Activated naive CD8-positive, alpha-beta T cell treated with anti-CD3 and anti-CD28 coated beads, Interleukin-2, amount 10 ng/mL, durations not matched to agents 7 days and 5 days (primary cell): ENCODE measurements at places on chromosomes 12 and 14.

GRCh38 chr14:49287004-49287403 lies 299.2 kb downstream of the RPS29 start:
- no peak for DNase-seq

GRCh38 chr12:125128439-125129178 lies 63.4 kb downstream of the AACS start:
- DNase-seq, result no peak

- no peak for DNase-seq
Measured at GRCh38 chr14:26685401-26685800, 87.6 kb upstream of the NOVA1 start.

DNA sequence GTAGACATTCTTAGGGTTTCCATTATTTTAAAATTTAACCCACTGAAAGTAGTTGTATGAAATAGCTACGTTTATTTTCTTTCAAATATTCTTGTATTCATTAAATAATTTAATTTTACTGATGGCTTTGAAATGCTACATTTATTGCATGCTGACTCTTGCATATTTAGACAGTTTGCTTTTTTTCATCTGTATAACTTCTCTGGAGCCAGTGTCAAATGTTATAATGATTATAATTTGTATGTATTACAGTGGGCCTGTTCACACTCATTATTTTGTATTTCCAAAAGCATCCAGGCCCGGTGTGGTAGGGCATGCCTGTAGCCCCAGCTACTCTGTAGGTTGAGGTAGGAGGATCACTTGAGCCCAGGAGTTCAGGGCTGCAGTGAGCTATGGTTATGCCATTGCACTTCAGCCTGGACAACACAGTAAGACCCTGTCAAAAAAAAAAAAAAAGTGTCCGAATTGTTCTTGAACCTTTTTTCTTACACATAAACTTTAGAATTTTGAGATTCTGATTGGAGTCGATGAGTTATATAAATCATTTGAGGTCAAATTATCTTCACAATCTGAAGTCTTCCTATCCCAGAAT lies 905 bp downstream of the ZNF84 start:
- no peak for DNase-seq

DNA sequence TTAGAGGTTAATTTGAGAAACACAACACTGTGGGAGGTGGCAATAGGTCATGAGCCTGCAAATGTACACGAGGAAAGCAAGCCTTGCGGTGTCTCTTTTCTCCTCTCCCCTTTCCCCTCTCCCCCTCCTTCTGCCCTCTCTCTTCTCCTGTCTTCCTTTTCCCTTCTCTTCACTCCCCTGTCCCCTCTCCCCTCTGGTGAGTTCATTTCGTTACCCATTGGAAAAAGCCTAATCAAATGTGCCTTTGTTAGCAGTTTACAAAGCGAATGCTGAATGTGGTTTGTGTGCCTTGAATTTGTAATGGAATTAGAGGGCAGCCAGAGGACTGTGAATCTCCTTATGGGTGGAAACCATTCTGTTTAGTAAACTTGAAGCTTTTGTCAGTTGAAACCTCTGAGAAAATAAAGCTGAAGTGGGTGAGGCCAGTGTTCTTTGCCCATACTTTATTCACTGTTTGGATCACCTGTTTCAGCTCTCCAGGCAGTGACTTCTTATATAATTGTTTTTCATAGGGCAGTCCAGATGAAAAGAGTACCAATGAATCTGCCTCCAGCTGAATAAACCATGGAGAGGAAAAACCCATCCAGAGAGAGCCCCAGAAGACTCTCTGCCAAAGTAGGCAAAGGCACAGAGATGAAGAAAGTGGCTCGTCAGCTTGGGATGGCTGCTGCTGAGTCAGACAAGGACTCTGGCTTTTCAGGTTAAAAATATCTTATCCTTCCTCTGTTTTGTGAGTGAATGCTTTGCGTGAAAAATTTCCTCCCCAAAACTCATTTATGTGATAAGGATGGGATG lies 7.3 kb downstream of the CIPC start:
- DNase-seq, result no peak

DNA sequence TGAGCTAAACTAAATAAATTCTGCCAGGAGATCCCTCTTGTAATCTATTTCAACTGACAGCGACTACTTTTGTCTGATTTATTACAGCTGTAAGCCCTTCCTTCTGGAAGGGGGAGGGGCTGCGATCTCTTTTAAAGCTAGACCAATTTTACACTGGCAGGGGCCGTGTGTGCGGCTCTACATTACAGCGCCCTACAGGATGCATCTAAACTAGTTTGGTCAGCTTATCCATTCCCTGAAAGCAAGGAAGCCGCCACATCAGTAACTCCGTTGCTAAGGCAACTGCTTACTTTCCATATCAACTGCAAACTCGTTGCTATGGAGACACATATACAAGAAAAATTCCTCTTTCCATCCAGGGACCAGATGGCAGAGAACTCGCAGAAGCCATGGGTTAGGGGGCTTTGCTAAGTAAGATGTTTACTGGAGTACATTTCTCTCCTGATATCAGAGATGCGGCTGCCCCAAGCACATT lies 17.4 kb downstream of the FOXN3 start:
- no peak for DNase-seq

GRCh38 chr14:101475456-101476257 lies 85.6 kb upstream of the DIO3 start:
- no peak for DNase-seq

- no peak for DNase-seq
Measured at GRCh38 chr12:24195063-24195462, 245.6 kb upstream of the SOX5 start.

- DNase-seq, result no peak
Measured at GRCh38 chr12:26428420-26428819, 233.0 kb downstream of the SSPN start.

GRCh38 chr14:61894452-61895077 lies 132.3 kb downstream of the SNAPC1 start:
- peak; percentile 50 for DNase-seq

DNA sequence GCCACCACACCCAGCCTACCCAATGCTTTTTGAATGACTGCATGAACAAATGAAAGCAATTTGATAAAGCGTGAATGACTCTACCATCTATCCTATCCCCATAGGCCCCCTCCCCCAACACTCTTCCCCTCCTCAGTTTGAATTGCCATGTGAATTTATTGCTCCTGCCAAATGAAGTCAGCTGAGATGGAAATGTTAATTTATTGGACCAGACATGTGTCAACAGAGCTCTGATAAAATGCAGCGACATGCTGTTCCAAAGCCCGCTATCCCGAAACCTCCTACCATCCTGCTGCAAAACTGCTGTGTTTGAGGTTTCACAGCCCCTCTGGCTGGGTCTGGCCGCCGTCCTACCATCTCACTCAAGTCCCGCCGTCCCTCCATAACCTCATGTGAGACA lies 360.5 kb downstream of the CACNA1C start:
- no peak for DNase-seq

DNA sequence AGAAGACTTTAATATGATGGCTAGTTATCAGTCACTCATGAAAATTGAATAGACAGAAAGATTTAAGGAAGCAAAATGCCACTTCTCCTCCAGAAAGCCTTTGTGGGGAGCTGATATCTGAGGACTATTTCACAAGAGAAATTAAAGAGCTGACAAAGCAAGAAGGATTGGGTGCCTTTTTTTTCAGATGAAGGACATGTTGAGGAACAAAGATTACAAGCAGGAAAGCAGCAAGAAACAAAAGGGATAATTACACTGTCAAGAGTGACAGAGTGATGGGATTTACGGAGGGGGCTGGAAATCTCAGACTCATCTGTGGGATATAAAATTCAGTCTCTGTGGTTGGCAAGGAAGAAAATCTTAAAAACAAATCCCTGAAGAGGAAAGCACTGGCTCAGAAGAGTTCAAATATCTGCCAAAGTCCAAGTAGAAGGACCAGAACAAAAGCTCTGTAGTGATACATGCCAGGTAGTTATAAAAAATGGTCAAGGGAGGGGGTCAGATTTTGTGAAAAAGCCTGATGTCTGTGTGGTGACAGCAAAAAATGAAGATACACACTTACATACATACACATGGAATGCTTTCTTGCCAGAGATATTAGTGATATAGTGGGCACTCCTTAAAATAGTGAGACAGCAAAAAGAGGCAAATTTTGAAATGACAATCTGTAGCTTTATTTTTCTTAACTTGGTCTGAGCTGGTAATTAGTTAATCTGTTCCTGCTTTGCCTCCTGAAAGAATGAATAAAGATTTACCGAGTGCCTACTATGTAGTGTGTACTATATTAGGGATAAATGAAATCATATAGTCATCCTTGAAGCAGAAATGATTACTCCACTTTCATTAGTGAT lies 62.9 kb downstream of the EPS8 start:
- no peak for DNase-seq

DNA sequence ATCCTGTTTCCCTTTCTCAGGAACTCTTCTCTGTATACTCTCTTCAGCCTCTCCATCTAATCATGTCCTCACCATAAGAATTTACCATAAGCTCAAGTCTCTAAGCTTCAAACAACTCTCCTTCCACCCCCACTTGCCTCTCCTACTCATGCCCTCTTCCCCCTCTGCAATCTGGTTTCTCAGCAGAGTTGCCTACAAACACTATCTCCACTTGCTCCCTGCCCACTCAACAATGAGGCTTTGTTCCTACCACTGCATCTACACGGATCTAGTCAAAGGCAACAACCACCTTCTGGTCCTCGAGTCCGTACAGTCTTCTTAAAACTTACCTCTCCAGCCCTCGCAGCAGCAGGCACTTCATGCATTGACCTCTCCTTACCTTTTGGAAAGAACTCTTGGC lies 17.2 kb upstream of the FBLN5 start:
- DNase-seq, result no peak

- no peak for DNase-seq
Measured at GRCh38 chr12:109718390-109718789, 4.8 kb downstream of the FAM222A start.

GRCh38 chr14:65750906-65751305 lies 338.4 kb downstream of the FUT8 start:
- DNase-seq, result no peak

GRCh38 chr12:968545-968944 lies 19.1 kb upstream of the RAD52 start:
- DNase-seq, result no peak

DNA sequence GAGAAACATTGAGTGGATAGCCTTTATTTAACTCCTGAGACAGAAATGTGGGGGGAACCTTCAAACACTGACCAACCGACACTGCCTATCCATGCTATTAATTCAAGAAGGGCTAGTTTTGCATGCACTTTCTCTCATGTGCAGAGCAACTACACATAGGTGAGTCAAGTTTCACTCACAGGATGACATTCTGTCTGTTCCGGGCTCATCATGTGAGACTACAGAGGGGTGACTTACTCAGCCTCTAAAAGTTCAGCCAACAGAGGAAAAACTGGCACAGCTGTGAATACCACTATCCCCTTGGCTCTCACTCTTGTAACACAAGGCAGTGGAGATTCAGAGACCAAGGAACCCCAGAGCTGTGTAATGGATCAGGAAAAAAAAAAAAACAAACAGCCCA lies 13.3 kb downstream of the BEST3 start:
- no peak for DNase-seq

- DNase-seq, result no peak
Measured at GRCh38 chr12:11840366-11840765, 190.9 kb downstream of the ETV6 start.

DNA sequence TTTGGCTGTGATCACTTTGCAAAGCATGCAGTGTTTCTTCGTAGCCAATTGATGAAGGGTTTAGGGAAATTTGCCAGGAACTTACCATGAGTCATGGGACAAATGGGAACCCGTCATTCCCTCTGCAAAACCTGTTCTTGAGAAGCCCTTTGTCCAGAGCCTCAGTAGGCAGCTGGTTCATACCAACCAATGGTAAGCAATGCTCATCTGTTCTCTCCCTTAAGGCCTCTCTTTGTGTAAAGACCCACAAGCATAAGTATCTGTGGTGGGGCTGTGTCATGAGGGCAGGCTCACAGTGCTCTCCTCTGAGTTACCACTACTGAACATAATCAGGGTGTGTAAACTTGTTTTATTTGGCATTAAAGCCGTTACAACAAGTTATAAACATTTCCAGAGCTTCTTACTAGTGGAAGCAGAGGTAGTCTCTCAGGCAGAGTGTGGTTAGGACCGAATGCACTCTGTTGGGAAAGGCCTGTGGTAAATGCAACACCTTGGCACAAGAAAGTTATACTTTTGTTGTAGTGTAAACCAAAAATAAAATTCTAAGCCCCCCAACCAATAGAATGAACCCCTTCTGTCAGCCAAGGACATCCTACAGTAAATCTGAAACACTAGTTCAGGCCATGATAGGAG lies 119.8 kb downstream of the SINHCAF start:
- DNase-seq, result no peak

DNA sequence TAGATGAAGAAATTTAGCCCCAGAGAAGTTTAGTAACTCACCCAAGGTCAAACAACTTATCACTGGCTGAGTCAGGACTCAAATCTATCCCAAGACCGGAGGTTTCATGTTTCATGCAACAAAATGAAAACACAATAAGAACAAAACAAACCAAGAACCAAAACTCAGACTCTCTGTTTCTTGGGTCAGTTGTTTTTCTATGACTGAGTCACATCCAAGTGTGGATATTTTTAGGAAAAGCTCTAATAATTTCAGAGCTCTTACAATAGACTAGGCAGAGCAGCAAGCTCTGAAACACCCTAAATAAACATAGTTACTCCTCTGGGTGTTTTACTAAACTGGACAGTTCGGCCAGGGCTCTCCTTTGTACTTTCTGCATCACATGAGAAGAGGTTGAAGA lies 87.6 kb upstream of the PRB2 start:
- no peak for DNase-seq

DNA sequence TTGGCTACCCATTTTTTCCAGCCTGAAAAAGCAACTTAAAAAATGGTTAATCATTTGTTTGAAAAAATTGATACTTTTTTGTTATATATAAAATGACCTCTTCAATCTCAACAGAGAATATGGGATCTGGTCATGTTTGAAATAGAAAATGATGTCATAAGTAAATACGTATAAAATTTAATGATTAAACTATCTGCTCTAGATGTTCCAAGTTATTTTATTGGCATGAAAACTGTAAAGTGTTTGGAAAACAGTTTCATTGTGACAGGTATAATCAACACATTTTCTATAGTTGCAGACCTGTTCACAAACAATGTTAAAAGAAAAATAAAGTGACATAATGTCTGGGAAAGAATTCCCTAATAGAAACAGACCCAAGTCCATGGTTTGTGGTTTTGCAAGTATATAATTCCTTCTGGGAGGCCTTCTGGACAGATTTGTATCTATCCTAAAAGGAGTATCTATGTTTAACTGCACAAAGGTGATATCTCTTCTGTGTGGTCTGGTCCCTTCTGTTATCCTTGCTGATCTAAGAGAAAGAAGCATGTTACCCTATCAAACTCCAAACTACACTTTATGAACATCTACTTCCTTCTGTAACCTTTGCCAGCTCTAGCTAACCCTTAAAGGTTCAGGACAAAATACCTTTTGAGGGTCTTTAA lies 39.5 kb upstream of the LRIG3 start:
- no peak for DNase-seq
